ENCODE measurements at places on chromosomes 5 and 9.

DNA sequence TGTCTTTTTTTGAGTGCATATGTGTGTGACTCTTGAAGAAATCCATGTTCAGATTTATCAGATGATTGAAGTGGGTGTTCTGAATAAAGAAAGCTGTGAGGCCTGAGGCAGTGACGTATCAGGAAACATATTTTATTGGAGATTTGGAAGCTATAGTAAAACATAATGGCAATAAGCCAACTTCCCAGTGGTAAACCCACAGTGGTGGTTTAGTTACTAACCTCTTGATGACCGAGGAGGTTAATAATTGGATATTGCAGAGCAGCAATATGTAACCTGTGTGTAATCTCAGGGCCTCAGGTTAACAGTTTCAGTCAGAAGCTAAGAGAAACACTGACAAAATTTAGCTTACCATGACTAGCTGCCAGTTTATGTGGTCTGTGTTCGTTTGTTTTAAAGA lies 6.9 kb downstream of the RGMB start:
- DNase-seq: no peak

DNA sequence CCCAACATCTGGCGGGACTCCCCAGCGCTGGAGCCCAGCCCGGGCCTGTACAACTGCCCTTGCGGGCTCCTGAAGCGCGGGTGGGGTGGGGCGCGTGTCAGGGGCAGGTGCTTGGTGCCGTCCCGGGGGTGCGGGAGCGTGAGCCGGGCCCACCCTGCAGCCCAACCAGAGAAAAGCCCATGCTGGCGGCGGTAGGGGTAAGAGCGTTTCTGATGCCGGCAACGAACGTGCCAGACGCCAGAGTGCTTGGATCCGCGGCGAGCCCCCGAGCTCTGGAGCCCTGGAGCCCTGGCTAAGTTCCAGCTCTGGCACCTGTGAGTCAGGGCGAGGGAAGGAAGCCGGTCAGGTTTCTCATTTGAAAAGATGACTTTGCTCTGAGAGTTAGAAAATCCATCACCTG lies 58.0 kb downstream of the ZNF510 start:
- no peak for DNase-seq

DNA sequence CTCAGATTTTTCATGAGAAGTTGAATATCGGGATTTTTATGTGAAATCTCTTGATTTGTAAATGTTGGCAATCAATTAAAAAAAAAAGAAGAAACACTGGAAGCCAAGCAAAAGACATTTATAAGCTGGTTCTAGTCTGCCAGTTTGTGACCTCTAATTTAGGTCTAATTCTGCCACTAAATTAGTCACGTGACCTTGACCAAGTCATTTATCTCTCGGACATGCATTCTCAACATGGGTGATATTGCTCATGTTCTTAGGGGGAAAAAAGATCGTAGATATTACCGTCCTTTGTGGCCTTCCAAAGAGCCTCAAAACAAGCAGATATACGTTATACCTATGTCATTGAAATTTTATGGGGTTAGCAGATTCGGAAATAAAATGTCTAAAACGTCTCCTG lies 52.9 kb upstream of the PTPDC1 start:
- DNase-seq: no peak

GRCh38 chr9:132135456-132135855 lies 26.4 kb upstream of the NTNG2 start:
- DNase-seq: no peak

DNA sequence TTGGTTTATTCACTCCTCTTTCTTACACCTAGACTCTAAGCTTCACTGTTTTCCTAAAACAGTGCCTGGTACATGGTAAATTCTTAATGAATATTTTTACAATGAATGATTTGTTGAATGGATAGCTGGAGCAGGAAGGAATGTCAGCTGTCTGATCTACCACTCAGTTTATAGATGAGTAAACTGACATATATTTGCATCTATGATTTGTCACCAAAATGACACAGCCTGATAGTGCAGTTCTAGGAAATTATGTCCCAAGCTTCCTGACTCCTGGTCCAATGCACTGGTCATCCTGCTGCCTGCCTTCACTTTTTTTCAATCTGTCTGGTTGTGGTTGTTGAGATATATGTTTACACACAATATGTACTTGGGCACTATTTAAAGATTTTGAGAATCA lies 651.7 kb upstream of the WWC1 start:
- DNase-seq: no peak

- no peak for DNase-seq
Measured at GRCh38 chr5:75466006-75466716, 45.3 kb downstream of the CERT1 start.

GRCh38 chr9:33148367-33149014 lies 18.6 kb downstream of the B4GALT1 start:
- DNase-seq: no peak

DNA sequence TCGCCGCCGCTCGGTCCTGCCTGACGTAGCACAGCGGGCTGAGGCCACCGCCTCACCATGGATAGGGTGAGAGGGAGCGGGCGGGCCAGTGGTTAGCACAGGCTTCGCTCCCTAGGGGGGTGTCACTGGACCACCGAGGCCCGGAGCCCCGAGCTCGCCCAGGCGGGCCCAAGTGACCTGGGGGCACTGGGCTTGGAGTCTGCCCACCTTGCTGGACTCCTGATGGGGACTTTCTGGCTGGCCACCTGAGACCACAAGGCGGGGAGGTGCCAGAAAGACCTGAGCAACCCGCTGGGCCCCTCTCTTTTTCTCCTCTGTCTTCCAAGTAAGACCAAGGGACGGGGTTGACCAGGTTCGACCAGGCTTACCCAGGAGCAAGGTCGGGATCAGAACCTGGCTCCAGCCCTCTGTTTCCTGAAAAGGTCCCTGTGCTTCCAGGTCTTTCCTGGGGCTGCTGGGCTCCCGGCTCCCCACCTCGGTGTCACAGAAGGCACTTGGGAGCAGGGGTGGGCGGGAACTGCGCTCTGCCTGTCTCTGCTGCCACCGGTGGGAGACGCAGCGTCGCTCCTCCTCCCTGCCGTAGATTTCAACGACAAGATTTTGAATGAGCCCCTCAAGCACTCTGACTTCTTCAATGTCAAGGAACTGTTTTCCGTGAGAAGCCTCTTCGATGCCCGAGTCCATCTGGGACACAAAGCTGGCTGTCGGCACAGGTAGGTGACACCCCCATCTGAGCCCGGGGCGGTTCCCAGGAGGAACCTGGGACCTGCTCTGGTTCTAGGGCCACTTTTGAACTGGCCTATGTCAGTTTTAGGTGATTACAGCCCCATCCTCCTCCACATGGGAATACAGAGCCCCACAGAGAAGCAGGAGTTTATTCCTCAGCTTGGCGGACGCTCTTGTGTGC lies 1.0 kb downstream of the MRPS2 start:
- no peak for DNase-seq

GRCh38 chr5:67299231-67299735 lies 102.7 kb upstream of the CD180 start:
- no peak for DNase-seq

DNA sequence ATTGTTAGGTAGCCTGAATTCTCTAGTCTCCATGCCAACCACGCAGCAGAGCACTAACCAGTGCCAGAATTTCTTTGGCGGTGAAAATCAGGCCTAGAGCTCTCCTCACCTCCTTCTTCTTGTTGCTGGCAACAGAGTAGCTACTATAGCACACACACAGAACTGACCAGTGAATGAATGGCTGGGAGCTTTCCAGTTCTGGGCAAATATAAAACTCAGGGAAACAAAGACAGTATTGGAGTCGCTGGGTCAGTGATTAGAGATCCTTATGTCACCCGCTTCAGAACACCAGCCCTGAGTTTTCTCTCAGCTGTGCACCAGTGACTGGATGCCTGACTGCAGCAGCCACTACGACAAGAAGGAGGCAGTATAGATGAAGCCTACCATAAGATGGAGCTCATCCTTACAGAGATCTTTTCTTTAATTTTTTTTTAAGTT lies 26.9 kb upstream of the FEM1C start:
- no peak for DNase-seq

- DNase-seq: no peak
Measured at GRCh38 chr9:10079284-10079964, 533.4 kb downstream of the PTPRD start.

GRCh38 chr5:134490925-134491271 lies 34.6 kb upstream of the JADE2 start:
- DNase-seq: no peak

DNA sequence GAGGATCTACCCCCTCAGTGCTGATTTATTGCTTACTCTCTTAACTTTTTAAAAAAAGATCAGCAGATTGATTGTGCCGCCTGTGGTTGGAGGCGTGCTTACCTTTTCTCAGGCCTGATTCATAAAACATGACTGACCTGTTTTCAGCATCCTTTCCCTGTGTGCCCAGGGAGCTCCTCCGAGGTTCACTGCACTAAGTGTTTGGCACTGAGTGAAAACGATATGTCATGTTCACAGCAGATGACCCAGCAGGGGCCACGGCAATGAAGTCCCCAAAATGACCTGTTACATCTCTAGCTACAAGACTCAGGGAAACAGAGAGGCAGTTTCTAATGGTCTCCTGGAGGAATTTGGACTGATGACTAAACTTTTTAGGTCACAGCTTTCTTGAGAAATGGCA lies 69.9 kb downstream of the INSYN2B start:
- no peak for DNase-seq

DNA sequence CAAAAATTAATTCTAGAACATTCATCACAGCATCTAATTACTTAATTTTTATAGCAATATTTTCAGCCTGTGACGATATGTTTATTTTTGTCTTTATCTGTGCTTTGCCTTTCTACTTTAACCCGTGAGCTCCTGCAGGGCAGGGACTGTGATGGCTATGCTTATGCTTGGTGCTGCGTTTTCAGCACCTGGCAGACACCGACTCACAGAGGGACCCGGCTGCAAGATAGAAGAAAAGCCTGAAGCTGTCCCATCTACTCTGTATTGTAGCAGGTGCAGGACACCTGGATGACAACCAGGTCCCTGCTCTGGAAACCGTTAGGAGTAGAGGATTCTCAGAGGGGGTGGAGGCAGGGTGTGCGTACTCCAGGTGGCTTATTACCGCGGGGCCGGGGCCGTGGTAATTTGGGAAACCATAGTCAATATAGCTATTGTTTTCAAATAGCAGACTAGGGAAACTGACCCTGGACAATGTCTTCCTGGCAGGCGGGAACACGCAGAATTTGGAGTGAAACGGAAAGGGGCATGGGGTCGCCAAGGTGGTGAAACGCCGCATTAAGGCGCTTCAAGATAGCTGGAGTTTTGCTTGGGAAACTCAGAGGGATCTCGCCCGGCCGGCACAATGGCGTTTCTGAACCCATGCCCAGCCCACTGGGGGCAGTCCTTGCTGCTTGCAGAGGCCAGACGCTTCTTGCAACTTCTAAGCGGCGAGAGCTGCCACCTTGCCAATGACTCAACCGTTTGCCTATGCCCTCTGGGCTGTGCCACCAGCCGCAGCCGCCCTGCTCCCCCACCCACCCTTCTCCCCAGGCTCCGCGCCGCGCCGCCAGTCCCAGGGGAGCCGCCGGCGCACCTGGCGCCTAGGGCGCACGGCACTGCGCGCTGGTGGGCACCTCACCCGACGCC lies 140.1 kb upstream of the PALM2AKAP2 start:
- no peak for DNase-seq

DNA sequence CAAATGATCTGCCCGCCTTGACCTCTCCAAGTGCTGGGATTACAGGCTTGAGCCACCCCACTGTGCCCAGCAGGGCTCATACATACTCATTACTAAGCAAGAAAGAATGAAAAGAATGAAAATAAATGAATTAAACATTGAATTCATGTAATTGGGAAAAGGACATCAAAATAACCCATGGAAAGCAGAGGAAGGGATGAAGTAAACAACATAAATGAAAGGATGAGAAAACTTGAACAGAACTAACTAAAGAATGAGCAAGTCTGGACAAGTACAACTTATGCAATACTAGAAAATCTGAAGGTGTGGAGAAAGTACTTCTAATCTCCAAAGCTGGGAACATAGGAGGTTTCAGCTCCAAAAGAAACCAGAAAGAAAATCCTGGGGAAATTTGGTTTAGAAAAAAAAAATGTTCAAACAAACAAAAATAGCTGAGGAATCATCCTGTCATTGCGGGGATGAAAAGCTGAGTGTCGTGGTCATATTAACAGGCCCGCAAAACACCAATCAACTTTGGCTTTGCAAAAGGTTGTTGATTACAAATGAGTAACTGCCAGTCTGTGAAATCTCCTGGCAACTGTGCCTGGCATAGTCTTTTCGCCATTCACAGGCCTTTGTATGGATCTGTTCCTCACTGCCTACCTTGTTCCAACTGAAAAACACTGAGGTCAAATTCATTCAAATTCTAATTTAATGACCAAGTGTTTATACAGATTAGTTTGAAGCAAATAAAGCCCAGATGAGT lies 2.3 kb upstream of the AK3 start:
- no peak for DNase-seq

DNA sequence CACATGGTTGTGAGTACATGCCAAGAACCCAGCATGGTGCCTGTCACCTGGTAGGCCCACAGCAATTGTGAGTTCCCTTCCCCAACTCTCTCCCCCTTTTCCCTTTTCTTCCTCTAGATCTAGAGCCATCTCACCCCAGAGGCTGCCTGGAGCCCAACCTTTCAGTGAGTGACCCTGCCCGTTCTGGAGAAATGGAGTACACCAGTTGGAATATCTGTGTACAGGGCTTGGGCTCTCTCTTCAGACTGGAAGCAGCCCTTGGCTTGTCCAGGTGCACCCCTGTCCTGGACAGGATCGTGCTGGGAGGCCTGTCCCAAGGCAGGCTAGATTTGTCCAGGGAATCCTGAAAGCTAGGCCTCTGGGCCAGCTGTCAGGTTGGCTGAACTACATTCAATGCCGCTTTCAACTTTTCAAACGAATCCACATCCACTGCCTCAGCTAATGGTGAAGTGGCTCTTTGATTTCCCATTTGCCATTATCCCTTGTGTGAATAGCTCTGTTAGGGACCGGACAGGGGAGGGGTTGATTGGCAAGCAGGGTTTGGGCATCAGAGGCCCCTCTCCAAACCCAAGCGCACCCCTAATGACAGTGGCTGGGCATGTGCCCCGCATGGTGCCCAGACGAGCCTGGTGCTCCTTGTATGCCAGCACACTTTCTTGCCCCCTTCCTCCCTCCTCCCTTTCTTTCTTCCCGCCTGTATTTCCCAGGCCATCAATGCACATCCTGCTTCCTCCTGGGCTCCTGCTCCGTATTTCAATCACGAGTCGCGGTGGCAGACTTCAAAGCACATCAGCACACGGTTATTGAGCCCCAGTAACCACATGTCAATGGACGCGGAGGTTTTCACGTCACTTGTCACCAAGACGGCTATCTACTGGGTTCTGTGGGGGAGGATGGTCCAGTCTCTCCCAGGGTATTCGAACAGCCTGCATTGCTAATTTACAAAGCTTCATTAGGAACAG lies 211.2 kb downstream of the DAB2IP start:
- no peak for DNase-seq

GRCh38 chr5:141657937-141658545 lies 6.8 kb upstream of the FCHSD1 start:
- DNase-seq: no peak

DNA sequence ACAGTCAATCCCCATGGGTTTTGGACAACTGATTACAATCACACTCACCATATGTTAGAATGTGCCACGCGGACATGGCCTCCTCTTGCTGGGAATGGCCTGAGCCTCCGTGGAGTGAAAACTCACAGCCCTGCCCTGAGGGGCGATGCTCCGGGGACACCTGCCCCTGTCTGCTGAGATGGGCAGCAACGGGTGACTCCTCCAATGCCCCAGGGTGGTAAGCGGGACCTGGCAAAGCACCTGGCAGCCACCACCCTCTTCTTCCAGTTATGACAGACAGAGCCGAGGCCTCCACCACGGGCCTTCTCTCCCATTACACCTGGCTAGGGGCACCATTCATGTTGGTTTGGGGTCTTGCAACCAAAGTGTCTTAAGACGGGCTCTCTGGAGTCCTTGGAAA lies 94.9 kb upstream of the COL5A1 start:
- no peak for DNase-seq
